ENCODE measurements at places on chromosomes 1 and 21.

GRCh38 chr1:236280438-236281197 is 1.1 kb downstream of the ERO1B start:
- no peak for DNase-seq

DNA sequence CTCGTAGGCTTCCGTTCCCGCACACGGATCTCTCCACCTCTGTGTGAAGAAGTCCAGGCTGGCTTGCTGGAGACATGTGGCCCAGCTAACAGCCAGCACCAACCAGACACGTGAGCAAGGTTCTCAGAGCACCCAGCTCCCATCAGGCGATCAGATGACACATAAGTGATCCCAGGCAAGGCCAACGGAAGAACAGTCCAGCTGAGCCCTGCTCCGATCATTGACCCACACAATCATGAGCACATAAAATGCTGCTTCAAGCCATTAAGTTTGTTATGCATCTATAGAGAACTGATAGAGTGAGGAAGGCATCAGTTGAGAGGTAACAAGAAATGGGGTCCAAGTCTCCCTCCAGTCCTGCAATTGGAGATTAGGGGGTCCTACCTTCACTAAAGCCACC is 15.4 kb downstream of the C1orf198 start:
- DNase-seq, result no peak

DNA sequence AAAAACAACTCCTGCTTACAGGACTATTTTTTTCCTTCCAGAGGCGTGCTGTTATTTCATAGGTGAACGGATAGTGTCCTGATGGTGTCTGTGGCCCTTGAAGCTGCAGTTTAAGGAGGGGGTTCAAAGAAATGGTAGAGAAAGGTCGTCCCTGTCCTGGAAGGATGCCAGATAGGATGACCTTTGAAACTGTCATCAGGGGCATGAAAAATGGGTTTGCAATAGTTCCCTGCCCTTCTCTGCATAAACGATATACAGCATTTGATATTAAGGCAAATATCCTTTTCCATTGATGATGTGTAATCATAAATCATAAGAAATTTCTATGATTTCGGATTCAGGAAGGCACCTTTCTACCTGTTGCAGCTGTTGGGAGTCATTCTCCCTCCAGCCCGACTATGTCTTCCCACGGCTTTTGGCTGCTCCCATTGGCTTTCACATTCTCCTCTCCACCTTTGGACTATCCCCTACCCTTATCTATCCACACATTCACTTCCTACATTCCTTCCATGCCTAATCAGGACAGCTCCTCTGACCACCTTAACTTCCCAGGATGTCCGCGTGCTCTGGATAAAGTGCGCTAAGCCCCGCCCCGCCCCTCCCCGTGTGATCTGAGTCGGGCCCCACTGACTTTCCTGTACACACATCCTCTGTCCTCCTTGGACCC is 209.8 kb downstream of the DISC1 start:
- no peak for DNase-seq

GRCh38 chr1:116832308-116832931 is 77.3 kb upstream of the PTGFRN start:
- DNase-seq, result no peak

GRCh38 chr1:86062453-86062852 is 94.1 kb downstream of the COL24A1 start:
- no peak for DNase-seq

- DNase-seq, result no peak
These were observed 19.8 kb downstream of the PLA2G2D start for GRCh38 chr1:20099533-20099932.

- peak; percentile 72 for DNase-seq
These were observed 17.8 kb downstream of the SLFNL1 start for GRCh38 chr1:41003640-41004220.

- no peak for DNase-seq
These were observed 14.5 kb upstream of the NLRP3 start for GRCh38 chr1:247401310-247402119.

- DNase-seq, result no peak
These were observed 28.2 kb downstream of the RNF220 start for GRCh38 chr1:44433209-44433608.

DNA sequence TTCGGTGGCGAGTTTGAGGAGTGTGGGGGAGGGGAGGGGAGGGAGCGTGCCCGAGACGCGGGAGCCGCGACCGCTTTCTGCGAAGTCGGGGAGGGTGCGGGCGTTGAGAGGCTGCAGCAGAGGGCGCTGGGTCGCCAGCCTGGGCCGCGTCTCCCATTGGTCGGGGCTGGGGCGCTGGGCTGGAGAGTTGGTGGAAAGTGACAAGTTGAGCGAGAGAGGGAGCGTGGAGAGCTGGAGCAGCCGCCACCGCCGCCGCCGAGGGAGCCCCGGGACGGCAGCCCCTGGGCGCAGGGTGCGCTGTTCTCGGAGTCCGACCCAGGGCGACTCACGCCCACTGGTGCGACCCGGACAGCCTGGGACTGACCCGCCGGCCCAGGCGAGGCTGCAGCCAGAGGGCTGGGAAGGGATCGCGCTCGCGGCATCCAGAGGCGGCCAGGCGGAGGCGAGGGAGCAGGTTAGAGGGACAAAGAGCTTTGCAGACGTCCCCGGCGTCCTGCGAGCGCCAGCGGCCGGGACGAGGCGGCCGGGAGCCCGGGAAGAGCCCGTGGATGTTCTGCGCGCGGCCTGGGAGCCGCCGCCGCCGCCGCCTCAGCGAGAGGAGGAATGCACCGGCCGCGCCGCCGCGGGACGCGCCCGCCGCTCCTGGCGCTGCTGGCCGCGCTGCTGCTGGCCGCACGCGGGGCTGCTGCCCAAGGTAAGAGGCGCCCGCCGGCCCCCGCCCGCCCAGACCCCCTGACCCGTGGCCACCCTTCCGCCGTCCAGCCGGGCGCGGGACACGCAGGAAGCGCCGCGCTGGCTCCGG is at the start of gene ROR1:
Gene ROR1, plus strand, starts transcription at position 203 of the 802 bp plus-strand sequence.
- peak; percentile 37 for DNase-seq

- no peak for DNase-seq
These were observed 16.2 kb downstream of the TTC39A start for GRCh38 chr1:51313961-51314777.

GRCh38 chr1:24536391-24536840 is 19.5 kb upstream of the NCMAP start:
- DNase-seq, result peak; percentile 37

- DNase-seq, result peak; percentile 40
These were observed 68.3 kb downstream of the SLC16A1 start for GRCh38 chr1:112887599-112888283.

- DNase-seq, result no peak
These were observed 31.8 kb downstream of the SPATA21 start for GRCh38 chr1:16405441-16405840.

DNA sequence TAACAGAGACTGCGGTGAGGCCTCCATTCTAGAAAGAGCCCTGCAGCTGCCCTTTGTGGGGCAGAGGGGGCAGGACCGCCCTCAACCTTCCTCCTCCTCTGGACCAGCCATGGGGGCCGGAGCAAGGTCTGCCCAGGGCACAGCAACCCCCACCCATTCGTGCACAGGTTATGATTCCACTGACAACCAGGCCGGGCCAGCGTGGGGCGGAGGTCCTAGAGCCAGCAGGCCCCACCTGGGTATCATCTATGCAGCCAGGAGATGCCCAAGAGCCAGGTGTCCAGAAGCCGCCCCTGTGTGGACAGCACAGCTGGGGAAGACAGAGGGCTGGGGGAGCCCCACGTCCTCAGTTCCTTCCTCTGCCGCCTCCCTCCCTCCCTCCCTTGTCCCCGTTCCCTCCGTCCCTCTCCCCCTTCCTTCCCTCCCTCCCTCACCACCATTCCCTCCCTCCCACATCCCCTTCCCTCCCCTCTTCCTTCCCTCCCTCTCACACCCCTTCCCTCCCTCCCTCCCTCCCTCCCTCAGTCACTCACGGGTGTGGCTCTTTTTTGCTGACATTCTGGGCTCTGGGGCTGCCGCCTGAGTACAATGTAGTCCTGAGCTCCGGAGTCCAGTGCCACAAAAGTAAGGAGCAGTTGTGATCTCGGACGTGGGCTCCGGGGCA is 12.3 kb downstream of the RNF223 start:
- no peak for DNase-seq

DNA sequence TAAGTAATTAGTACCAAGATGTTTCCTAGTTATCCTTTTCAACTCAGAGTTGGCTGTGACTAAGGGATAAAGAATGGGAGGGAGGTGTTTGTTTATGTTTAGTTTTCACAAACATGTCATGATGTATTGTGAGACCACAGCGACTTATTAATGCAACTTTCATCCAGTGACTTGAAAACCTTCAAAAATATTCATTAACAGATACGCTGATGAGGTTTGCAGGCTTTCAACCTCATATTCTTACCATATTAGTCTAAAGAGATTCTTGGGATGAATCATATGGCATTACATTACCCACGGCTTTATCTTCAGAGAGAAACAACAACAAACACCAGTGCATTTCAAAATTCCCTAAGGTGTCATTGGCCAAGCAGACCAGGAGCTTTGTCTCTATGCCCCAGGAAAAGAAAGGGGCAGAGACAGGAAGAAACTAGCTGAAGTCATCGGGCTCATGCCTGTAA is 36.4 kb downstream of the PALMD start:
- DNase-seq, result no peak

DNA sequence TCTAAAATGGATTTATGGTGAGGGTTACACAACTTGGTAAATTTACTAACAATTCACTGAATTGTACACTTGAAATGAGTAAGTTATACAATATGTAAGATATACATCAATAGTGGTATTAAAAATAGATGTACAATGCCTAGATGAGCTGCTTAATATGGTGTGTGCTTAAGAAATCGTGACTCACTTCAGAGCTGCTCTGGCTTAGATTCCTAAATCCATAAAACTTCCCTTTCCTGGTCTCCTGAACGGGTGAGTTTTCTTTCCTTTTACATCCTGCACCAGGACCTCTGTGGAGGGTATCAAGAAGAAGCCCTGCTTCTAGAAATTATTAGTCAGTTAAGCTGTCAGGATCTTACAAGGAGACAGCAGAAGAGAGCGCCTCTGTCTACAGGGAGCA is 30.4 kb downstream of the H3-3A start:
- DNase-seq, result no peak

- DNase-seq, result no peak
These were observed 82.1 kb downstream of the PRDM2 start for GRCh38 chr1:13781907-13782633.

DNA sequence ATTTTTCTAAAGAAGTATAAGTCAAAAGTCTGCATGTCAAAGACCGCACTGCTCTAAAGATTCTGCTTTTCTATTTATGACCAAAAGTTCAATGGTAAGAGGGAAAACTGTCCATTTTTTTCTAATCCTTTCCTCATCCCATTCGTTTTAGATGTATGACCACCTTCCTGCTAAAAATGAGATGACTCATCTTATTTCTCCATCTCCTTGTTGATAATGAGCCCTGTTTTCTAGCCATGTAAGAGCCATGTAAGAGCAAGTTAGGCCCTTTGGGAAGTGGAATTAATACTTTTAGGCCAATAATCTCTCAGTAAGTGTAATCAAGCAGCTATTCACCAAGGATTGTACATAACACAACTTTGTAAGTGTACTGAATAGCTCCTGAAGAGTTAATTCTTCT is 475.6 kb upstream of the B3GALT2 start:
- DNase-seq, result no peak

GRCh38 chr1:193960499-193960898 is 774.1 kb upstream of the B3GALT2 start:
- DNase-seq, result no peak

DNA sequence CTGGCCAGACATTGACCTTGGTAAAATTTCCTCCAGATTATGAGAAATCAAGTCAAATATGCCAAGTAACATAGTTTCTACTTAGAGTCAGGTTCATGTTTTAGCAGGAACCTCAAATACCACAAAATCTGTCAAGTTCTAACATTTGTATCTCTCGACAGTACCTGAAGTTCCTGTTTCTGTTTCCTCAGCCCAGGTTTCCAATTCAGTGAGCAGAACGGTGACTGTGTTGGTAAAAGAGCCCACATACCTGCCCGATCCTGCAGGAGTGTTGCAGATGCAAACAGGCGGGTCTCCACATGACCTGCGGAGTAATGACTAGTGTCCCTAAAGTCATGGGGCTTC is 57.9 kb upstream of the LGALS8 start:
- DNase-seq, result no peak

DNA sequence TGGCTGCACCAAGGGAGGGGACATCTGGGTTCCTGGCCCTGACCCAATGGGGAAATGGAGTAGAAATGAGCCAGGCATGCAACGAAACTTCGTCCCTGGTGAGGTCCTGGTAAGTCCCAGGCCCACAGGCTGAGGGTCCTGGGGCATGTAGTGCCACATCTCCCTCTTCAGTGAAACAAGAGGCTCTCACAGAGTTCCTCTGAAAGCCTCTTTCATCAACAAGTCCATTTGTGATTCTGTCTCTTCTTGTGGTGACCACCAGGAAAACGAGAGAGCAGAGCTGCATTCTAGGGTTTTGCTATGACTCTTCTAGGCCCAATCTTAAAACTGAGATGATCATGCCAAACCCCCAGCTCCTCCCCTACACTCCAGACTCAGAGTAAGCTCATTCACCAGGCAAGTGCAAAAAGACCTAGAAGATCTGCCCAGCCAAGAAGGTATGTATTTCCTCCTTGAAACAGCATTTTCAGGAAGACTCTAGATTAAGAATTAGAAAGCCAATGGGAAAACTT is 24.3 kb upstream of the RNF220 start:
- no peak for DNase-seq

DNA sequence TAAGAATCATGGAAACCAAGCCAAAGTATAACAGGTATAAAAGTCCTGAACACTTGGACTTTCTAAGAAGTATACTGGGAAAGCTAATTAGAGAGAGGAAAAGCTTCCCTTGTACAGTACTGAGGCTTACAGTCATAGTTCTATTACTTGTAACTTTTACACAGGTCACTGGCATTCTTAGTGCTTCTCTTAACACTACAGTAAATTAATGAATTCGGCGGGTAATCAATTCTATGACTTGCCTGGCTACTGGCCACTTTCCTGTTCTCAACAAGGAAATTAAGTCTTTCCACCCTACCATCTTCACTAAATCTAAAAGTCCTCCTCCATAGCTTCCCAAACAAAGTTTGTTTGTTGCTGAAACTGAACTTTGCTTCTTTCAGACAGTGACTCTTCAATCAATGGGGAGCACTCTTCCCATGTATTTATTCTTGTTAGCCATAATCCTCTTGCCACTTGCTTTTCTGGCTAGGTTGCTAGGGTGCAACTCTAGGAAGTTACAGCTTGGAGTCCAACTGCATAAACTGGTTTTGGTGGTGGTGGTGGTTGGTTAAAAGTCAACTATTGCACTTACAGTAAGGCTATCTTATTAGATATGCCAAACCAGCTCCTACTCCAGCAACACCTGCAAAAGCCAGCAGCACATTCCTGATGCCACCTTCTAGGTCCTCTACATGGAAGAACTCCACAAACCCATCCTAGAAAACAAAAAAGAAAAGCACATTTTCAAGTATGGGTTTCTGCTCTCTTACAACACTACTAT is 2.4 kb downstream of the MCL1 start:
- DNase-seq, result no peak

DNA sequence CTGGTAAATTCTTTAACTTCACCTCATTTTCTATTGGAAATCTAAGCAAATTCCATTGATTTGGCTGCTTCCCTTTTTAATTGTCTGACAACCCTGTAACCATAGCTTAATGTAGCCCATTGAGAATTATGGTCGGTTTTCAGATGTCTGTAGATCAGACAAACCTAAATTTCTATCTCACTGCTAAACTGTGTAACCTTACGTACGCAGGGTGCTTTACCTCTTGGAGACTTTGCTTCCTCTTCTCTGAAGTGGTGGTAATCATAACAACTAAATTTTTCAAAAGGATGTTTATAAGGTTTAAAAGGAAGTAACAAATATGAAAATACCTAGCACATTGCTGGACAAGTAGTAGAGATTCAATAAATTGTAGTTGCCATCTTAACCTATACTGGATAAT is 25.9 kb downstream of the IFNAR1 start:
- no peak for DNase-seq

Data from NCI-H524 treated with DMSO at 0.1 percent for 48 hours (cell line).